ENCODE measurements at places on chromosomes 5 and 9.

GRCh38 chr5:133934311-133934710 is 34.1 kb downstream of the C5orf15 start:
- no peak for DNase-seq

DNA sequence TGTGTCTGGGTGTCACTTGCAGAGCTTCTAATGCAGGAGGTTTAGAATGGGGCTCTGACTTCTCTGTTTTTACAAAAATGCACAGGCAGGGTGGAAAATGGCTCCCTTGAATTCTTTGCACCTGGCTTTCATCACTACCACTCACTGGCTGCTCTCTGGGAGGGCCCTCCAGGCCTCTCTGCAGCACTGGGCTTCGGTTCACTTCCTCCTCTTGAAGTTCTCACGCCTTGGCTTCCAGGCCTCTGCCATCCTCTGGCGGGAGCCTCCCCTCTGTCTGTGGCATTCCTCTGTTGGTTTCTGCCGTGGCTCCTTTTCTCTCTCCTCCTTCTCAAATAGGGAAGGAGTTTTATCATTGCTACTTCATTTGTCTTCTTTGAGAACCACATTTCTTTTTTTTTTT is 2.8 kb upstream of the PRLR start:
- no peak for DNase-seq

DNA sequence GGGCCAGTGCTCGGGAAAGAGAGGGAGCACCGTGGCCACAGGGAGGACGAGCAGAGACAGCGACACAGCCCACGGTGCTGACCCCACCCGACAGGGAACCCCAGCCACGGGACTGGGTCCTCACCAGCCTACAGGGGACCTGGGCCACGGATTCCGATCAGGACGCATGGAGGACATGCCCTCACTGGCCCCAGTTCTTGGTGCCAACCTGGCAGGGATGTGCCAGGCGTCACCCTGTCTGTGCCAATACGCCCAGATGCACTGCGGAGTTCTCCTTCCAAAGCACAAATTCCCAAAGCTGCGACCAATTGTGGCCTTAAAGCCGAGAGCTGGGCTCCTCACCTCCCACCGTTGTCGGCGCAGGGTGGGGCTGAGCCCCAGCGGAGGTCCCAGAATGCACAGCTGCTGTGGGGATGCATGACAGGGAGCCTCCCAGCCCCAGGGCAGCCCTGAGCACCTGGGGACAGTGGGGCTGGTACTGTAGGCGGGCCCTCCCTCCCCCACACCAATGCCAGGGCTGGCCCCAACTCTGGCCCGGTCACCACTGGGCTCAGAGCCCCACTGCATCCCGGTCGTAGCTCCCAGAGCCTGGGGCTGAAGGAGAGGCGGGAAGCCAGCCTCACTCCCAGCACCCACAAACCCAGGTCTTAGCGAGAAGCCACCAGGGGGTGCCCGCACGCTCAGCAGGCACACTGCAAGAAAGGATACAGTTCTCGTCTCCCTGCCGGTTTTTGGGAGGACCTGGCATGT is 44.2 kb downstream of the NKD2 start:
- no peak for DNase-seq

GRCh38 chr9:31135567-31135966 is 1248.9 kb upstream of the ACO1 start:
- DNase-seq: no peak

DNA sequence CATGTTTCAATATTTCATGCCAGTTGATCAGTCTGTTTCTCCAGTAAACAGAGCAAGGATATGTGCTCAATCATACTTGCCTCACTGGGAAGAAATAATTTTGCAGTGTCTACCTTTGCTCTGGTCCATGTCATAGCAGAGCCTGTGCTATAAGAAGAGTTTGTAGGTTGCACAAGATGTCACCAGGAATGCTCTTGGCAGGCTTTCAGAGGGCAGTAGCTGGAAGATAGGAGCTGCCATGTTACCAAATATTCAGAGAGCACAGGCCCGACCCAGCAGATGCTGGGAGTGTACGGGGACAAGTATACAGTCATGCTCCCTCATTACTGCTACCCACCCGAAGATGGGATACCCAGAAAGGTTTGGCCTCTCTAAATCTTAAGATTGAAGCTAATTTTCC is 102.7 kb downstream of the UGCG start:
- DNase-seq: no peak

- DNase-seq: no peak
Measured at GRCh38 chr9:6600006-6600405, 45.5 kb downstream of the GLDC start.

GRCh38 chr5:22505891-22506290 is 347.3 kb downstream of the CDH12 start:
- no peak for DNase-seq
